ENCODE measurements at places on chromosomes 1 and 21.

DNA sequence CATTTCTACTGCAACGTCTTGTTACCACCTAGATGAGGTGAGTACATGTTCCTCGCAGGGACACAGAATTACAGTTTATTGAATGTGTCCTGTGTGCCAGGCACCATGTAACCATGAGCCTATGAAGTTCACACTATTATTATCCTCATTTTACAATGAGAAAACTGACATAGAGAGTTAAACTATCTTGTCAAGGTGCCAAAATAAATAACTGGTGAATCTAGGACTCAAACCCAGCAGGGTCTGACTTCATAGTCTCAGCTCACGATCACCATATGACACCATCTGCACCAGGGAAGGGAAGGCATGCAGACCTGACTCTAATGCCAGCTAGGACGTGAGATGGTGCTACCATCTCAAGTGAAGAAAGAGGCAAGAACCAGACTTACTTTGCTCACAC, 2.4 kb downstream of the SELE start:
- no peak for DNase-seq

- DNase-seq = no peak
Measured at GRCh38 chr1:201461645-201462441, 7.1 kb downstream of the PHLDA3 start.

DNA sequence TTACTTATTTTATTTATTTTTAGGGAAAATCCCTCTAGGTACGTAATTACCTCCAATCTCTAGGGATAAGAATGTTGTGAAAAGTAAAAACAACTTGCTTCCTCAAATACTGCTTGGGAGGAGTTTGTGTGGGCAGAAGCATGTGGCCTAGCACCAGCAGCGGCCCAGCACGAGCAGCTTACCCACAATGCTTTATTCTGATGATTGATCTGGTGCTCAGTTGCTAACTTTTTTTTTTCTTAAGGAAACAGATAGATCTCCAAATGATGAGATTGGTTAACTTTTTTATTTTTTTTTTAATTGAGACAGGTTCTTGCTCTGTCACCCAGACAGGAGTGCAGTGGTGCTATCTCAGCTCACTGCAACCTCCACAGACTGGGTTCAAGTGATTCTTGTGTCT, 4.2 kb downstream of the CLIC6 start:
- no peak for DNase-seq

DNA sequence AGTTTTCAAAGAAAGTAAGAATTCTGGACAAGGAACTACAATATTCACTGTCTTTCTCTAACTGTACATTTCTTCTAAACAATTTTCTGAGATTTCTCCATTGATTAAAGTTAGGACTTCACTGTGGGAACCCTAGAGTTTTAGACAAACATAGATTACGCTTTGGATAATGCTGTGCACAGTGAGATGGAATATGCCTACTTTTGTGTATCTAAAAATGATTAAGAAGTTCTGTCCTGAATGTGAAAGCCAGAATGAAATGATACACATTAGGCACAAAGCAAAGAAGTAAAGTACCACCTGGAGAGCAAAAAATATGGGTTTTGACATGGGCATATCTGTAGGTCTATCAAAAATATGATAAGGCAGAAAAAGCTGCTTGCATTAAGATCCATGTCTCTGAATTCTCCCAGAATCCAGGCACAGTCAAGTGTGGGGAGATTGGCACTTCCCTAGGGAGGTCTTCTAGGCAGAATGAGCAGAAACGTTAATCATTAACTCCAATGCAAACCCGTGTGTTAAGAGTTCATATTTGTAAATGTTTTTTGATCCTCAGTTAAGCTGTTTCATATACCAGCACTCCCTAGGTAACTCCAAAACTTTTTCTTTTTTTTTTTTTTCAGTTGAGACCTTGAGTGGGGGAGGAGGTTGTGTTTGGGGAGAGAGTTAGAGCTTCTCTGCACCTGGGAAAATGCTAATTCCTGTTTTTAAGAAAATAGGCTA, 467.1 kb downstream of the LMO4 start:
- DNase-seq = no peak

GRCh38 chr21:39384674-39385298, 35.9 kb upstream of the HMGN1 start:
- DNase-seq = peak; percentile 48

GRCh38 chr1:206797534-206798383, 25.5 kb upstream of the IL10 start:
- peak; percentile 11 for DNase-seq

DNA sequence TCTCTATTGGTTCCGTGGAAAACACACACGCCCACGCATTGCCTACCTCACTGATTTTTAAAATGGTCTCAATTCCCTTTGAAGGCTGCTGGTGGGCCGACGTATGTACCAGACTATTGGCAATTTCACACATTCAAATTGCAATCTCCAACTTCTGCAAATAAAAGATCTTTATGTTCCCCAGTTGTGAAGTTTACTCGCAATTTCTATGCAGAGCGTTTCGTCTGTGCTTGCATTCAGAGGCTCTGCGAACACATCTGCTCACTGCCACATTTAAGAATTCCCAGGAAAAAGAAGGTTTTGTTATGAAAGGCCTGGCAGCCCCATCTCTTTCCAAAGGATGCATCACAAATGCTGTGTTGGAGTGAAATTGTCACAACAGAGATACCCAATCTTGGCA, 288.0 kb upstream of the KAZN start:
- DNase-seq = no peak

GRCh38 chr1:89728381-89728780, 92.5 kb upstream of the LRRC8D start:
- no peak for DNase-seq

DNA sequence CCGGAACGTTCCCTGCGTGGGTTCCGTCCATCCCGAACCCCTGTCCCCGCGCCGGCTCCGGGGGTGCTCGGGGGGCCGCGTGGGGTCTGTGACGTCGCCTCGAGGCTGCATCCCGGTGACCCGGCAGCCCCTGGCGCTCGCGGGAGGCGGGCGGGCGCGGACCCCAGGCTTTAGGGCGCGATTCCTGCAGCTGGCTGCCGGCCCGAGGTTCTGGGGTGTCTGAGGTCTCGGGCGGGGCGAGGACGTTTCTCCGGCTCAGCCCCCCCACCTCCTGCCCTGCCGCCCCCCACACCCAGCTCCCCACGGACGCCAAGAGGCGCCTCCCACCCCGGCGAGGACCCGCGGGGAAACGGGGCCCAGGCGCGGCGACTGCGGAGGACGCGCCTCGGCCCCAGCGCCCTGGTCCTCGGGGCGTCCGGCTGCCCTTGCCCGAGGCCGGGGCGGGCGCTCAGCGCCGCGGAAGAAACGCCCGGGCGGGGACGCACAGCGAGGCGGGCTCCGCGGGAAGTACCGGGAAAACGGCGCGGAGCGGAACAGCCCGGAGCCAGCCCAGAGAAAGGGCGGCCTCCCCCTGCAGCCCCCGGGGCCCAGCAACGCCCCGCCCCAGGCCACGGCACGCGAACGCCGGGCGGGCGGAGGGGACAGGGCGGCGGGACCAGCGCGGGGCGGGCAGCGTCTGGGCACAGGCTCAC, 1.3 kb upstream of the PCBP3 start:
- no peak for DNase-seq

DNA sequence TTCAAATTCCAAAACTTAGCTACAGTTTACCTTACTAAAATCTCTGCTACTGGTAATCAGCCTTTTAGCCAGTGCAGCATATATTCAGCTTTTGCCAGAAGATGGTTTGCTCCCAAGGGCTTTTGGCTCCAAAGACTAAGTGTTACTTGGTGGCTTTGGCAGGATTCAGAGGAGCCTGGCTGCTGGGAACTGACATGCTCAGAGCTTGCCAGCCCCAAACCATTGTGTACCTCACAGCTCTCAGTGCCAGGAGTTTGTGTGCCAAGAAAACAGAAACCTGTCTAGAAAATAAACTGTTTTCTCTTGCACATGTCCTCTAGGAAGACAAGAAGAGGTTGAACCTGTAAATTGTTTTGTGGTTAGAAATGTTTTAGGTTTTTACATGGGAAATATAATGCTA, 315.9 kb downstream of the ST6GALNAC3 start:
- DNase-seq = no peak

GRCh38 chr1:3313576-3313950, 140.9 kb upstream of the ARHGEF16 start:
- DNase-seq = no peak
